Hematopoietic multipotent progenitor cell treated with erythropoietin and hydrocortisone succinate and interleukin-3 and kit ligand, for 6 days (in vitro differentiated cells): ENCODE measurements at places on chromosomes 6 and 20.

- DNase-seq = no peak
These were observed 155.2 kb upstream of the DTNBP1 start for GRCh38 chr6:15818044-15818443.

DNA sequence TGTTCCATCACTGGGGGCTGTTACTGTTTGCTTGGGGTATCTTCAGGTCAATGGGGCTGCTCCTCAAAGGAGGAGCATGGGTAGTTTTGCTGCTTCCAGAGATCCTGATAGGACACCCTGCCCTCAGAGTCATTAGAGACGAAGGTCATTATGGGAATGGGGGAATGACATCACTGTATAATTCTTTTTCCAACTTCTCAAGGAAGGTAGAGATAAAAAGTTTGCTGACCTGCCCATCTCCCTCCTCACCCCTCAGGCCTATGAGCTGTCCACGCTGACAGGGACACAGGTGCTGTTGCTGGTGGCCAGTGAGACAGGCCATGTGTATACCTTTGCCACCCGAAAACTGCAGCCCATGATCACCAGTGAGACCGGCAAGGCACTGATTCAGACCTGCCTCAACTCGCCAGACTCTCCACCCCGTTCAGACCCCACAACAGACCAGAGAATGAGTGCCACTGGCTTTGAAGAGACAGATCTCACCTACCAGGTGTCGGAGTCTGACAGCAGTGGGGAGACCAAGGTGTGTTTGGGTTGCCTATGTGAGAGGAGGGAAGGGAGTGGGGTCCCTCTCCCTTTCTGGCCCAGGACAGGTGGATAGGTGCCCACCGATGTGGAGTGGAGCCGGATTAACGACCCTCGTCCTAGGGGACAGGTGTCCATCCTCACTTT lies 2.7 kb downstream of the SRF start:
- no peak for DNase-seq

DNA sequence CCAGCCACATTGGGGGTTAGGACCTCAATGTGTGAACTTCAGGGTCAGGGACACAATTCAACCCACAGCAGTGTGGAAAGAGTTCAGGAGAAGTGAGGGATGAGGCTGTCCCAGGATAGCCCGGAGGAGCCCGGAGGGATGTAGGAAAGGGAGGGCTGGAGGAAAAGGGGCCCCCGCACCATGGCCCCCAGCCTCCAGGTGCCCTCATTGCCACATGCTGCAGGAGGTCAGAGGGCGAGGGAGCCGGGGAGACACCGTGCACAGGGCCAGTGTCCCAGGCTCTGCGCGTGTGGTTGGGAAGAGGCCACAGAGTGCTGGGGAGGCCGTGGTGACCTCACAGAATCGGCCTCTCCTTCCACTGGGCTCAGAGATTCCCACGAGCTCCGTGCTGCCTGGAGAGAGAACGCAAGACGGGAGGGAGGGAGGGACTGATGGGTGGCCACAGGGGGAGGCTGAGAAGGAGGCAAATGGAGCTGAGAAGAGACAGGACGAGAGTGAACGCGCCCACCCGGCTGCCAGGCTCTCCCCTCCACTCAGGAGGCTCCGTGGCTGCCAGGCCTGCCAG lies 215.1 kb downstream of the DLL1 start:
- no peak for DNase-seq

- DNase-seq = no peak
These were observed 8.5 kb downstream of the GRIK2 start for GRCh38 chr6:101401792-101402621.

GRCh38 chr6:37207903-37208456 lies 38.0 kb downstream of the PIM1 start:
- DNase-seq = peak; percentile 96

- DNase-seq = no peak
These were observed 33.4 kb upstream of the PLN start for GRCh38 chr6:118514689-118515088.

DNA sequence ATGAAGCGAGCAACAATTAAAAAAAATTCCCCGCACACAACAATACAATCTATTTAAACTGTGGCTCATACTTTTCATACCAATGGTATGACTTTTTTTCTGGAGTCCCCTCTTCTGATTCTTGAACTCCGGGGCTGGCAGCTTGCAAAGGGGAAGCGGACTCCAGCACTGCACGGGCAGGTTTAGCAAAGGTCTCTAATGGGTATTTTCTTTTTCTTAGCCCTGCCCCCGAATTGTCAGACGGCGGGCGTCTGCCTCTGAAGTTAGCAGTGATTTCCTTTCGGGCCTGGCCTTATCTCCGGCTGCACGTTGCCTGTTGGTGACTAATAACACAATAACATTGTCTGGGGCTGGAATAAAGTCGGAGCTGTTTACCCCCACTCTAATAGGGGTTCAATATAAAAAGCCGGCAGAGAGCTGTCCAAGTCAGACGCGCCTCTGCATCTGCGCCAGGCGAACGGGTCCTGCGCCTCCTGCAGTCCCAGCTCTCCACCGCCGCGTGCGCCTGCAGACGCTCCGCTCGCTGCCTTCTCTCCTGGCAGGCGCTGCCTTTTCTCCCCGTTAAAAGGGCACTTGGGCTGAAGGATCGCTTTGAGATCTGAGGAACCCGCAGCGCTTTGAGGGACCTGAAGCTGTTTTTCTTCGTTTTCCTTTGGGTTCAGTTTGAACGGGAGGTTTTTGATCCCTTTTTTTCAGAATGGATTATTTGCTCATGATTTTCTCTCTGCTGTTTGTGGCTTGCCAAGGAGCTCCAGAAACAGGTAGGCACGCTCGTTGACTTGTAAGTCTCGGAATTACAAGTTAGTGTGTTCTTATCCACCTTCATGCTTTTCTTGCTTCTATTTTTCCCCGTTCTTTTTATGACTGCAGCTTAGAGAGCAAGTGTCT lies at the start of gene EDN1:
Gene EDN1, plus strand, starts transcription at position 429 of the 888 bp plus-strand sequence. Its CDS starts 269 bp downstream, at position 698.
- DNase-seq = peak; percentile 77

DNA sequence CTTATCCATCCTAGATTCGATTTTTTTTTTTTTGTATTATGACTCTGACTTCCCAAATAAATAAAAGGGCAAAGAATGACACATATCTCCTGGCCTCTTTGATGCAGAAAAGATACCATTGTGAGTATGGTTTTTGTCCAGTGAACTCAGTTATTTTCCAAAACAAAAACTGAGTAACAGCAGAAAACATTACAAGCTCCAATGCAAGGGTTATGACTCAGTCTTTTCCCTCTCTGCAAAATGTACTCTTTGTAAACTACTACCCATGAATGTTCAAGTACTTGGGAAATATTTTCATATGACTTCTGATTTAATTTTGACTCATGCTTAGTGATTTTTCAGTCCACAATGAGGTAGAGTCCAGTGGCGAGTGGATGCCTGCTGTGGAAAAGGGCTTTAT lies 355.3 kb downstream of the RNF144B start:
- DNase-seq = no peak

DNA sequence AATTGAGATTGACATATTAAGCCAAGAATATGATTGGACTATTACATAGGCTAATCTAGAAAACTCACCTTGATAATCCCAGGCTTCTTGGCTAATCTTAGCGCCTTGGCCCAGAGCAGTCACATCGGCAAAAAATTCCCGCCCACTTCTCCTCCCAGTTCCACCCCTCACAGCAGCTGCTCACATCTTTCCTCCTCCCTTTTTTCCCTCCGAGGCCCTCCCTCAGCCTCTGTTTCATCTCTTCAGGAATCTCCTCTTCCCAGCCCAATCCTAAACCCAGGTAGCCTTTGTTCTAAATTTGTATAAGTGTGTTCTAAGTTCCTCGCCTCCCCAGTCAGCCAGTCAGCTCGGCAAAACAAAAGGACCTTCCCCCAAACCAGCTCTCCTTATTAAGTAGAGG lies 184.3 kb downstream of the PRKN start:
- DNase-seq = no peak

GRCh38 chr20:57346477-57346876 lies 4.6 kb upstream of the RAE1 start:
- DNase-seq = peak; percentile 90

DNA sequence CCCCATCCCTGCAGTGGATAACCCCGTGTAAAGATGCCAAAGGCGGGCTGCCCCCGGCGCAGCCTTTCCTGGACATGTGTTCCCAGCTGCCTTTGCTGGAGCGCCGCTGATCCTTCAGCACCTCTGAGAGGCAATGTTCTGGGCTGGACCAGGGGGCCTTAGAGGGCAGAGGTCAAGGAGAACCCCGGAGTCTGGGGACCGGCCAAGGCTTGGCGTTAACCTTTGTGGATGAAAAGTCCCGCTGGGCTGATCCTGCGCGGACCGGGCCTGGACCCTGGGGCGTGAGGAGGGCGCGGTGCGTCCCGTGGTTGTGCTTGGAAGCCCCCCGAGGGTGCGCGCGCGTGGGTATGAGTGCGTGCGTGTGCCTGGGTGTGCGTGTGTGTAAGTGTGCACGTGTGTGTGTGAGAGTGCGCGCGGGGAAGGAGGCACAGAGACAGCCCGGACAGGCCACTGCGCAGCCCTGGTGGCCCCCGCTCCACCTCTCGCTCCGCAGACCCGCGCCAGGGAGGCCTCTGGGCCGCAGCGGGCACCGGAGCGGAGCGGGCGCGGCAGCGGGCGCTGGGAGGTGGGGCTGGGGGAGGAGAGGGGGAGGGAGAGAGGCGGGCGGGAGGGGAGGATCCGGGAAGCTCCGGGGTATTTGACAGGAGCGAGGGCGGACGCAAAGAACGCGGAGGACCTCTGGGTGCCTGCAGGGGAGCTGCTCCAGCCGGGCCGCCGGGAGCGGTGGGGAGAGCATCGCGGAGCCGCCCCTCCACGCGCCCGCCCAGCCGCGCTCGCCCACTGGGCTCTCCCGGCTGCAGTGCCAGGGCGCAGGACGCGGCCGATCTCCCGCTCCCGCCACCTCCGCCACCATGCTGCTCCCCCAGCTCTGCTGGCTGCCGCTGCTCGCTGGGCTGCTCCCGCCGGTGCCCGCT lies at the start of gene SMOC2:
Gene SMOC2, plus strand, starts transcription at position 665 of the 914 bp plus-strand sequence. Its CDS starts 187 bp downstream, at position 852.
- DNase-seq = no peak

DNA sequence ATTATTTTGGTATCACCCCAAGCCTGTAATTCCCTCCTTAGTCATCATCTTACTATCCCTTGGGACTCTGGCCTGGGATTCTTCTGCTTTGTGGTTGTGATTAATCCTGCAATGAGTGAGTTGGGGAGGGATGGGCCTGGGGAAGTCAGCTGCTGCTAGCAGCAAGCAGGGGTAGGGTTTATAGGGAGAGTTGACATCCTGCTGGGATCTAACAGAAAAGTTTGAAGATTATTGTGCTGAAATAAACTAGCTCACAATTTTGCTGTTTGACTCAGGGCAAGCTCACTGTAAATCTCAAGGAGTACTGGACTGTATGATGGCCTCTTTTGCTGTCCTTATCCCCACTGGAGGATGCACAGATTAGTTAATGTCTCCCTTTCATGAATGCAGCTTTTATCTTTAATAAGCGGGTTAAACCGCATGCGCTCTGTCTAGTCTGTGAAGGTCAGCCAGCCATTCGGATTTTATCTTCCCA lies 83.4 kb downstream of the JARID2 start:
- DNase-seq = peak; percentile 57

DNA sequence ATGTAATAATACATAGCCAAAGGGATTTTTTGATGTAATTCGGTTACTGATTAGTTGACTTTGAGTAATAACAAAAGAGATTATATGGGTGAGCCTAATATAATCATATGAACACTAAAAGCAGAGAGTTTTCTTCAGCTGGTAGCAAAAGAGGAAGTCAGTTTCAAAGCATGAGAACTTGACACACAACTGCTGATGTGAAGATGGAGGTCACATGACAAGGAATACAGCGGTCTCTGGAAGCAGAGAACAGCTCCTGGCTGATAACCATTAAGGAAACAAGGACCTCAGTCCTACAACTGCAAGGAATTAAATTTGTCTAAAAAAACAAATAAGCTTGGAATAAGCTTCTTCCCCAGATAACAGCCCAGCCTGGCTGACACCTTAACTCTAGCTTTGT lies 154.5 kb upstream of the PRND start:
- DNase-seq = peak; percentile 38

- no peak for DNase-seq
These were observed 5.6 kb downstream of the NR2E1 start for GRCh38 chr6:108171291-108171917.

DNA sequence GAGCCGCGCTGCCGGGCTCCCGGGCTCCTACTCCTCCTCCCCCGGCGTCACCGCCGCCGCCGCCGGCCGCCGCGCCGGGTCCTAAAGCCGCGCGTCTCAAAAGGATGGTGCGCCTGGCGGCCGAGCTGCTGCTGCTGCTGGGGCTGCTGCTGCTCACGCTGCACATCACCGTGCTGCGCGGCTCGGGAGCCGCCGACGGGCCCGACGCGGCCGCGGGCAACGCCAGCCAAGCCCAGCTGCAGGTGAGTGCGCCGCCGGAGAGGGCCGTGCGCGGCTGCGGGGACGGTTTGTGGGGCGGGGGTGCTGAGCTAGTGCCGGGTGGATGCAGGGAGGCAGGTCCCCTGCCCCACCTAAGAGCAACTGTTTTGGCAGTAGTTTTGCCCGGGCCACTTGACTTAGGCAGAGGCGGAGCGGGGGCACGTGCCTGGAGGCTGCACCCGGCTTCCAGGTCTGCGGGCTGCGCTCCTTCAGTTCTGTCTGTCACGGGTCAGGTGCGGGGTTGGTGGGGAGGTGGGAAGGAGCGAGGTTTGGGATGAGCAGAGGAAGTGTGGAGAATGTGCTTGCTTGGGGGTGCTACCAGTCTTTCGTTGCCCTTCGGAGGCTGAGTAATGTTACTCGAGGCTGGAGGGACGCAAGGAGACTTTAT lies 722 bp downstream of the ISM1 start:
- peak; percentile 73 for DNase-seq

DNA sequence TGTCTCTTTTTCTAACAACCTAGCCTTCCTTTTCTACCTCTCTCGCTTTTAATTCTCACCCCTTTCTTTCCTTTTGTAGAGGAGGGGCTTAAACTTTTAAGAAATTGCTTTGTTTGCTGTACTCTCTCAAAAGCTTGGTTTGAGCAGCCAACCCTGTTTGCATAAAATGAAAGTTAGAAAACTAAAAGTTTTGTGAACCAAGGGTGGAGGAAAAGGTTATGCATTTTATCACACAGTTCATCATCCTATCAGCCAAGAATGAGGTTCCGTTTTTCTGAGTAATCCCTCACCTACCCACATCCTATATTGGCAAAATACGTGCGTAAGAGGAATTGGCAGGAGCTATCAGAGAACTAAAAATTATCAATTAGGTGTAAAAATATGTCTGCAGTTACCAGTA lies 42.8 kb upstream of the LOC128125822 start:
- DNase-seq = peak; percentile 4

- no peak for DNase-seq
These were observed 255.8 kb upstream of the RAB32 start for GRCh38 chr6:146287691-146288369.

- DNase-seq = peak; percentile 11
These were observed 46.2 kb upstream of the CEP85L start for GRCh38 chr6:118697554-118697953.

DNA sequence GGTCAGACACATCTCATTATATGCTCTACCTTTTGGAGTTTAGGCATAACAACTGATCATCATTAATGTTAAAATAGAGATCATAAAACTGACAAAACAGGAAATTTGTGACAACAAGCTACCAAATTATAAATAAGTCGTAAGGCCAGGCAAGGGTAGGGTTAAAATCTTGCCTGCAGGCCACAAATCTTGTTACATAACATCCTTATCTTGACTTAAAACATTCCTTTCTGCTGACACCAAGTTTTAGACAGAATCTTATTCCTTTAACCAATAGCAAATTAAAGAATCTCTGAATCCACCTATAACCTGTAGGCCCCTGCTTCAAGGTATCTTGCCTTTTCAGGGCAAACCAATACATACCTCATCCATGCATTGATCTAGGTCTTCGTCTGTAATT lies 32.5 kb upstream of the NKAIN2 start:
- no peak for DNase-seq
